ENCODE measurements at places on chromosomes 4 and X.

DNA sequence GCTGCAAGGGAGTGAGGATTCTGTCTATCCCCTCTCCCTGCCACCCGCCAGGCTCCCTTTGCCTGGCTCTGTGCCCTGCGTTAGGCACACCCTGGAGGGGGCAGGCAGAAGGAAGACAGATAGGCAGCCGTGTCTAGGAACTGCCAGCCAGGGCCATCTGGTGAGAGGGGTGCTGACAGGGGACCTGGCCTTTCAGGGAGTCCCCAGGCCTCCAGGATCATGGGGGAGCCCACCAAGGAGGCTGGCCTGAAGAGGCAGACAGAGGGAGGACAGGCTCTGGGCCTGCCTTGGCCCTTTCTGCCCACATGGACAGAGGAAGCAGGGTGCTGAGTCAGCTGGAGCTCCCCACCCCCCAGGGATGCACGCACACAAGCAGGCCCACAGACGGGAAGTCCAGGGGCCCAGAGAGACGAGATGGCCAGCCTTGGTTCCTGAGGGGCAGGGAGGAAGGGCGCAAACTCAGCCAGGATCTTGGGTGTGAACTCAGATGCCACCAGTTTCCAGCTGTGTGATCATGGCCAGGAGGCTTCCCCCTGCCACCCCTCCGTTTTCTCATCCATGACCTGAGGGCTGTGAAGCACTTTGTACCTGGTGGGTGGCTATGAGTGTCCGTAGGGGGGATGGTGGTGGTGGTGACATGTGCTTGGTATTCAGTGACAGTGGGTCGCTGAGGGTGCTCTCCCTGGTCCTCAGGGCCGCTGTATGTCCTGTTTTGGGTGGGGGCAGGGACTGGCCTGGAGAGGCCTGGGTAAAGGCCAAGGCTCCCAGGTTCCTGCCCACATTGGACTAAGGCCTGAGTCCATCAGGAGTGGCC lies 1.8 kb downstream of the SH3BP2 start:
- DNase-seq: no peak

- DNase-seq: peak; percentile 27
These were observed 82.4 kb upstream of the HPRT1 start for GRCh38 chrX:134377537-134377936.

DNA sequence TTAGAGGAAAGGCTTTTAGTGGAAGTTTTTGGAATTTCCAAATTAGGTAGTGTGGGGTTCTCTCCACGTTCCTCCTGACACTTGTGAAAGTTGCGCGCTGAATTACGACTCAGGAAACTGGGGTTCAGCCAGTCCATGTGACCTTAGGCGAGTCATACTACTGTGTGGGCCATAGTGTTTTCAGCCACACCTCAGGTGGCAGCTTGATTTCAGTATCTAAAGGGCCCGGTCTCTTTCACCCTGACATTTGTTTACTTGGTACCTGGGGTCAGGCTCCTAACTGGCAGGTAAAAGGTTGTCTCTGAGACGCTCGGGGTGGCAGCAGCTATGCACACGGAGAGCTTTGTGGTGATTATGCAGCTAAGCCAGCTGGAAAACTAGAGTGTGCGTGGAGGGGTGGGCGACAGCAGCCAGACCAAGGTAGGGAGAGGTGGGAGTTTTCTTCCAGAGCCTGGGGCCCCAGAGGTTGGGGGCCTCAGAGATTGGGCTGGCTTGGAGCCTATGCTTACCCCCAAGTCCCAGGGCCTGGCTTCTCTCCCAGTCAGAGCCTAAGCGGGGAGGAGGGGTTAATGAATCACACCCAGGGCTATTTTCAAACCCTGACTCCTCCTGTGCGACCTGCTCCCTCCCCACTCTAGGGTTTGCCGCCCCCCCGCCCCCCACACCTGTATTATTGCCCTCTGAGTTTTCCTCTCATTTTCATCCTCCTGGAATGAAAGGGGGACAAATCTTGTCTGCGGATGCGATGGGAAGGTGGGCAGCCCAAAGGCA lies 47.2 kb downstream of the STARD8 start:
- DNase-seq: no peak

GRCh38 chr4:29058531-29058930 lies 1661.6 kb upstream of the PCDH7 start:
- no peak for DNase-seq

DNA sequence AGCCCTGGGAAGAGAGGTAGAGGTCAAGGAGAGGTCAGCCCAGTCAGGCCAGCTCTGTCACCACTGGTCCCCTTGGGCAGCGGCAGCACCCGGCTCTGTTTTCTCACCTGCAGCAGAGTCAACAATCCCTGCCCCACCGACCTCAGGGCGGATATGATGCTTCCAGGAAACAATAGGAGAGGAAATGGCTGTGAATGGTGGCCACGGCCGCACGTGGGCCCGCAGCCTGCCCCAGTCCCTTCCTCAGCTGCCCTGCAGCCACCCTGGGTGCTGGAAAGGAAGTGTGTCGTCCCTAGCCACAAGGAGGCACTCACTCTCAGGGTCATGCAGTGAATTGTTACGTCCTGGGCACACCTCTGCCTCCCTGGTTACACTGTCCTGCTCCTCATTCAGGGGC lies 92.5 kb upstream of the ENPP6 start:
- DNase-seq: no peak

DNA sequence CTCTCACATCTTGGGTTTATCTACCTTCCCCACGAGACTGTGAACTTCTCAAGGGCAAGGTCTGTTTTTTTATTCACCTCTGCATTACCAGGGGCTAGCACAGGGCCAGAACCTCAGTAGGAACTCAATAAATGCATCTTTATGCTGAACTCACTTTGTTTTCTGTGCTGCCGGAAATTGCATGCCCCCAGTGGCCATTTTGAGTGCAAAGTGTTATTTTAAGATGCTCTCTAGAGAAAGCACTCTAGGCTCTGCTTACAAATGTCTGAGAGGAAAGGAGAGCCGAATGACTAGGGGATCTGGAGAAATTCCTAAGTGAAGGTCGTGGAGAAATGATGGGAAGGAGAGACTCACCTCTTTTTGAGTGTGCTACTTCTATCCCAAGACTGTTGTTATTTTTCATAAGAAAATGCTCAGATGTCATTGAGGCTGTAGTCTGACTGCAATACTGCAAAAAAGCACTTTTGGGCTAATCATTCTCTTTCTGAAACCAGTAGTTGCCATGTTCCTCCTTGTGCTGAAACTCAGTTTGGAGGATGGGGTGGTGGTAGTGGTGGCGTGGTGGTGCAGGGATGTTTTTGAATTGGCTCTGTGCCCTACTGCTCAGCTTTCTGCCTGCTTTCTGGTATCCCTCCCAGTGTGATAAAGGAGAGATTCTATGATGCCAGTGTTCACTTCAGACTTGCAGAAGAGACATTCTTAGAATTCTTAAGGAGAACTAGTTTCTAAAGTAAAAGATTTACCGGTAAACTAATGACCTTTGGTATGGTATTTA lies 41.3 kb downstream of the DOCK11 start:
- no peak for DNase-seq

DNA sequence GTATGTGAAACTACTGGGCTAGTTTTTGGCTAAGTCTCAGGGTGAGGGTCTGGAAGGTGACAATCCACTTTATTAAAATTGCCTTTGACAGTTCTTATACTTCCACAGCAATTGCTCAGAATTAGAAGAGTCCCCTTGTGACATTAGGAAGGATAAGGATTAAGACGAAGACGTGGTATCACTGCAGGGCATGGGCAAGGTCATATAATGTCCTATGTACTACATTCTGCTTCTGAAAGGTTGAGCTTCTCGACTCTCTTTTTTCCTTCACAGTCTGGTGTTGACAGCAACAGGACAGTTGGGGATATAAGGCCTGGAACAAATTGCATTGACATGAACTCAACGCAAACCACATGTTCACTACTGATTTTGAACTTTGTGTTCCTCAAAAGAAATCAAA lies 40.9 kb upstream of the PRDM5 start:
- no peak for DNase-seq

DNA sequence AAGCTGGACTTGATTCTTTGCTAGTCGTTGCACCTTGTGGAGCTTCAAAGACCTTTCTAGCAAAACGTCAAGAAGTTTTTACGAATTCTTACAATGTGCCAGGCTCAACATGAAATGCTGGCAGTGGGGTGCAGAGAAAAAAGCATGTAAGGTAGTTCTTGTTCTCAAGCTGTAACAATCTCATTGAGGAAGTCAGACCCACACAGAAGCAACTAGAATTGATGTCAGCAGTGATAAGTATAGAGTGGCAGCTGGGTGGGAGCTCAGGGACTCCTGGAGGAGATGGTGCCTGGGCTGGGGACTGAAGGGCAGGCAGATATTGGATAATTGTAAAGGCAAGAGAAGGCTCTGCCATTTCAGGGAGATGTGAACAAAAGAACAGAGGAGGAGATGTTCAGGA lies 82.3 kb downstream of the ATG4A start:
- no peak for DNase-seq

DNA sequence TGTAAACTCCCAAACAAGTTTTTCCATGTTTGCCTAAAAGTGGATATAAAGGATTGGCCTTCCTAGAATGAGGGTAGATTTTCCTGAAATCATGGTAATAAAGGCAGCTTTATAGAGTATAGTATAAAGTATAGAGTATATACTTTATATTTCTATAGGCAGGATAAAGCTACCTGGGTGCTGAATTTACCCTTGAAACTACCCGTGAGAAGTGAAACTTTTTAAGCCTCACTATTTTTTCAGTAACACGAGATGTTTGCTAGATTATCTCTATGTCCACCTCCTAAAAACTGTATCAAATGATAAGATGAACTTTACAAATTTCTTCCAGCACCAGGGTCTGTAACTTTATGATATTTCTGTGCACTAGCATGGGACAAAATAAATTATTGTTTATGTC lies 340.0 kb upstream of the GALNTL6 start:
- DNase-seq: no peak

- DNase-seq: no peak
These were observed 286.8 kb downstream of the USP46 start for GRCh38 chr4:52372269-52372668.

- no peak for DNase-seq
These were observed 449.1 kb downstream of the BCOR start for GRCh38 chrX:39648548-39649254.

DNA sequence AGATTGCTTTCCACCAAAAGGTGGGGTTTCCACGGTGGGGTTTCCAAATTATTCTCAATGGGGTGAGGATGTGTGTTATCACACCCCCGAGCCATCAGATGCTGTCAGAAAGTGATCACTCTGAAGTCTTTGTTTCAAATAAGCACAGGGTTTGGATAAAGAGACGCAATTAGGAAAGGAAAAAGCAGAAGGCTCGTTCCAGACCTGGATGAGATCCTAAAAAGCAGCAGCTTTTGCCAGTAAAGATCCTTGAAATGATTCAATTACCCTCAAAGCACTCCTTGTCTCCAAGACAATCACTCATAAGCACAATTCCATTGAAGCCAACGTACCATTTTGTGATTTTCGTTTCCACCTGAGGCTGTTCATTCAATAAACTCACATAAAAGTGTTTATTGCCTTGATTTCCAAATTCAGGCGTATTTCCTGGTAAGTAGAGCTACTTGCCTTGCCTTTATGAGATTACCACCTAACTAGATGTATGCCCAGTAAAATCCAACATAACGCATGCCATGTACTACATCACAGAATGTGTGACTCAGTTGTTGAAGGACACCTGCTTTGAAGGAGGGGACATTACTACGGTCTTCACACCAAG lies 5.2 kb downstream of the F11 start:
- no peak for DNase-seq

DNA sequence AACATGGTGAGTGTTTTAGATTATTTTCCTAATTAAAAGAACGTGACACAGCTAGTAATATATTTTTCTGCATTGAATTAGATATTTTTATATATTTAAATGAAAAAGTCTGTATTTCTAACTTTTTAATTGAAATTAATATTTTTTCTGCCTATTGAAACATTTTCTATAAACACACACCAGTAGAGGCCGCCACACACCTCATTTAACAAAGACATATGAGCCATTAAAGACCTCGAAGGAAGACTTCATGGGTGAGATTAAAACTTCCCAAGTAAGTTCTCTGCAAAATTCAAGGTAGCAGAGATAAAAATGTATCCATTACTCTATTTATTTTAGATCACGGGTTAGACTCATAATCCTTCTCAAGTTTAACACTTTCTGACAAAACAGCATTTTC lies 8.3 kb downstream of the SLITRK2 start:
- no peak for DNase-seq

- no peak for DNase-seq
These were observed 153.2 kb upstream of the RPL34 start for GRCh38 chr4:108466936-108467902.

GRCh38 chrX:30627818-30628652 lies 25.2 kb upstream of the GK start:
- no peak for DNase-seq

GRCh38 chr4:25815586-25815985 lies 47.2 kb downstream of the SEL1L3 start:
- no peak for DNase-seq

DNA sequence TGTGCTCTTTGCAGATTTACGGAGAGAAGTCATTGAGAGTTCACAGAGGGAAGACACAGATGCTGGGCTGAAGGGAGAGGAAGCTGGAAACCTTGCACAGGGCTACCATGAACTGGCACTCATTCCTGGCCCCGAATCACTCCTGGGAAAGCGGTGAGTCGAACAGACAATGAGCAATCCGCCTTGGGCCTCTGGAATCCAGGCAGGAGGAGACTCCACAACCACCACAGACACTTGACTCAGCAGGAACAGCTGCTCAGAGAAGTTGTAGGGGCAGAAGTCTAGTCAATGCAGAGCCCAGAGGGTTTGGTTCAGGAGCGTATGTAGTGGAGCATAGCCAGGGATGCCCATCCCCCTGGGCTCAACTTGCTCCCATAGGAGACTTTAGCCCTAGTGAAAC lies 62.8 kb upstream of the GRIA3 start:
- DNase-seq: no peak

DNA sequence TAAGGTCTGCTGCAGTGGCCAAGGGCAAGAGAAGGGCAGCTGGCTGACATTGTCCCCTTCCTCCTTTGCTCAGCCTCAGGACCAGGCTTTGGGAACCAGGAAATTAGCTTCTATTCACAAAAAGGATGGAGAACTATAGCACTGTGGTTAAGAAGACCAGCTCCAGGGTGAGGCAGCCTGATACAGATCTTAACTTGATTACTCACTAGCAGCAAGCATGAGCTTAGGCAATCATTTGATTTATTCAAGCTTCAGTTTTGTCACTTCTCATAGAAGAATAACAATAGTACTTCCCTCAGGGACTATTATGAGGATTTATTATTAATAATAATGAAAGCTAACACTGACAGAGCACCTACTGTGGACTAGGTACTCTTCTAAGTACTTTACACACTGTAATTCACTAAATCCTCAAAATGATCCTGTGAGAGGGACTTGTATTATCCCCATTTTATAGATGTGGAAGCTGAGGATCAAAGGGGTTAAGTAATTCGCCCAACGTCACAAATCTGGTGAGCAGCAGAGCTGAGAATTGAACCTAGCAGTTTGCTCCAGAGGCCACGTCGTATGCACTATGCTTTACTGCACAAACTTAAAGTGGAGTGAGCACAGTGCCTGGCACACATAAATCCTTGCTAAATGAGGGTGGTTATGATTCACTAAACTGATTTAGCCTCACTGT lies 130.4 kb upstream of the PAK3 start:
- DNase-seq: no peak

DNA sequence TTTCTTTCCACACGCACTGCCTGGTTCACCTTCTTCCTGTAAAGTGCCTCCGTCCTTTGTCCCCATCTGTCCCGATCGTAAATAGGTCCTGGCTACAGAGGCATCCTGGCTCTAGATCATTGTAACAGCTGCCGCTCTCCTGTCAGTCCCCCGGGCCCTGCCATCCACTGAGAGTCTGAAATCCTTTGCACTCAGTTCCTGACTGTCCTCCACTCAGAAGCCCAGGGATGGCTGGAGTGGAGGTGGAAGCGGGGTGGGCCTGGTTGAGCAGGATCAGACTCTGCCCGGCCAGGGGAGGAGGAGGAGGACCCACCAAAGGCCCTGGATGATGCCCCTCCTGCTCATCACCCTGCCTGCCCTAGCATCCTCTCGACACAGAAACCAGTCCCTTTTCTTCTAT lies 29.8 kb downstream of the PIGG start:
- no peak for DNase-seq

All from NCI-H460 (cell line).